ENCODE measurements at places on chromosomes 5 and 9.

DNA sequence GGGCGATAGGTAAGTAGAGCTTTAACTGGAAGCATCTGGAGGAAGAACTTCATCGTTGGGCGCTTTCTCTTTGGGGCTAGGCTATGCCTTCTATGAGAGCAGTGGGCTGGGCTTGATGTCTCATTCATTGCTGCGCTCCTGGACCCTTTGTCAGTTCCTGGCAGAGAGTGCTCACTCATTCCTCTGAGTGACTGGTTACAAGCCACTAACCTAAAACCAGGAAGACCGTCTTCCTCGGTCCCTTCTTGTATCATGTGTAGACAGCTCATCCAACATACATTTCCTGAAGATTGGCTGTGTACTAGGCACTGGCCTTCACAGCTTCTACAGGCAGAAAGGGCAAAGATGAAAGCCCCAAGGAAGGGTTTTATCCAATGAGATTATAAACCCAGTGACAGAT is 6.4 kb downstream of the SWI5 start:
- no peaks in the 10 kb centered on the region for H3K27me3 ChIP-seq
- no peak overlapping the region for H3K27ac ChIP-seq
- no peak for DNase-seq
- H3K4me1 ChIP-seq: peaks cover 1% of the 10 kb centered on the region
- H3K36me3 ChIP-seq: peaks cover 10% of the 10 kb centered on the region

- H3K27me3 ChIP-seq: no peaks in the 10 kb centered on the region
- DNase-seq: no peak
- H3K27ac ChIP-seq: no peak overlapping the region
- no peaks in the 10 kb centered on the region for H3K4me1 ChIP-seq
Observed at GRCh38 chr9:95044731-95045508, 272.6 kb downstream of the FANCC start.

DNA sequence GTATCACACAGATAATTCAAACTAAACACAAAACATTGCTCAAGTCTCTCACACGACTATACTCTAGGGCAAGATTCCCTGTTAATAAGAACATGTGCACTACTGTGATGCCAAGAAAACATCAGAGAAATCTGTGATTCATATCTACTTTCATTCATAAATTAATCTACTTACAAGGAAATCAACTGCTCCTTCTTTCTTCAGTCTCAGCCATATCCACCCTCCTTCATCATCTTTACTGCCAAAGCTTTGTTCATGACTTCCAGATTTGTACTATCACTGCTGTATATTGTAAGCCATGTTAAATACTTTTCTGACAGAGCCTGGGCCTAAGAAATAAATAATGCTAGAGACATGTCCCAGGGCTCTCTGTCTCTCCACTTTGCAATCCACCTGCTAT is 35.1 kb downstream of the CTNNAL1 start:
- H3K4me1 ChIP-seq: no peaks in the 10 kb centered on the region
- H3K4me3 ChIP-seq: no peak overlapping the region
- no peaks in the 10 kb centered on the region for H3K27me3 ChIP-seq
- no peak for DNase-seq

- H3K27me3 ChIP-seq: peaks cover 11% of the 10 kb centered on the region
- DNase-seq: no peak
- no peaks in the 10 kb centered on the region for H3K36me3 ChIP-seq
- no peak overlapping the region for H3K4me3 ChIP-seq
Observed at GRCh38 chr5:1880377-1881025, 2.2 kb downstream of the IRX4 start.

GRCh38 chr5:108531367-108532128 is 149.7 kb upstream of the FBXL17 start:
- DNase-seq: no peak
- no peaks in the 10 kb centered on the region for H3K4me1 ChIP-seq
- H3K27ac ChIP-seq: no peak overlapping the region
- no peaks in the 10 kb centered on the region for H3K36me3 ChIP-seq
- no peak overlapping the region for H3K4me3 ChIP-seq
- no peaks in the 10 kb centered on the region for H3K27me3 ChIP-seq

DNA sequence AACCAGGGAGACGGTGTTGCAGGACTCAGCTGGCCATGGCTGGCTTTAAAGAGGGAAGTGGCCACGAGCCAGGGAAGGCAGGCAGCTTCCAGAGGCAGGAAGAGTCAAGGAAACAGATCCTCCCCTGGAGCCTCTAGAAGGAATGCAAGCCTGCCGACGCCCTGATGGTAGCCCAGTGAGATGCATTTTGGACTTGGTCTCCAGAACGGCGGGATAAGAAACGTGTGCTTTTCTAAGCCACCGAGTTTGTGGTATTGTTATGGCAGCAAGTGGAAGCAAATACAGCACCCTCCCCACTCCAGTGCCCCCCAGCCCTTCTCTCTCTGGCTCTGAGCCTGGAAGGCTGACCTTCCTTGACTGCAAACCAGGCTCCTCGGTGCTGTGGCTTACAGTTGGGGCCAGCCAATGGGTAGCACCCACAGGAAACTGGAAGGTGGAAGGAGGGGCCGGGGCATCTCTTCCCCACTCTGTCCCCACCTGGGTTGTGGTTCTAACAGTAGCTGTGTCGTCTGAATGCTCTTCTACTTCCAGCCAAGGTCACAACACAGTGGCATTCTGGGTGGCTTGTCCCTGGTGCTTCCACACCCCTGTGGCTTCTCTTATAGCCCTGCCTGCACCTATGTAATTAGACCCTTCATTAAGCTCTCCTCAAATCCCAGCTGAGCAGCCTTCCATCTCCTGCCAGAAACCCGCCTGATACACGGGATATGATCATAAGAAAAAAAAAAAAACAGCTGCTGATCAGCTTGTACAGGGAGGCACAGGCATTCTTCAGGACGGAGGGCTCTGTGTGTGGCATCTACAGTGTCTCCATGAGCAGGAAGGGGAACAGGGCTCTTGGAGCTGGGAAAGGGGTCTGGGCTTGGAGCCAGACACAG is 29.9 kb upstream of the UNC5A start:
- no peaks in the 10 kb centered on the region for H3K27me3 ChIP-seq
- no peak overlapping the region for H3K4me3 ChIP-seq
- H3K36me3 ChIP-seq: no peaks in the 10 kb centered on the region
- DNase-seq: peak; percentile 25
- no peak overlapping the region for H3K27ac ChIP-seq
- no peaks in the 10 kb centered on the region for H3K4me1 ChIP-seq

DNA sequence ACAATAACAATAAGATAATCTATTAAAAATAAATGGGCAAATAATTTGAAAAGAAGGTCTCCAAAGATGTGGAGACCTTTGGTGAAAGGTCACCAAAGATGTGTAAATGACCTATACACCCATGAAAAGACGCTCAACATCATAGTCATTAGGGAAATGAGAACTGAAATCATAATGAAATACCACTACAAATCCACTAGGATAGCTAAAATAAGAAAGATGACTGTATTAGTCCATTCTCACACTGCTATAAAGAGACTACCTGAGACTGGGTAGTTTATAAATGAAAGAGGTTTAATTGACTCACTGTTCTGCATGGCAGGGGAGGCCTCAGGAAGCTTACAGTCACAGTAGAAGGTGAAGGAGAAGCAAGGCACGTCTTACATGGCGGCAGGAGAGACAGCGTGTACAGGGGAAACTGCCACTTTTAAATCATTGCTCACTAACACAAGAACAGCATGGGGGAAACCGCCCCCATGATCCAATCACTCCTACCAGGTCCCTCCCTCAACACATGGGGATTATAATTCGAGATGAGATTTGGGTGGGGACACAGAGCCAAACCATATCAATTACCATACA is 339.6 kb downstream of the ENC1 start:
- DNase-seq: no peak
- H3K27me3 ChIP-seq: peaks cover 4% of the 10 kb centered on the region
- no peak overlapping the region for H3K4me3 ChIP-seq
- no peak overlapping the region for H3K27ac ChIP-seq
- H3K4me1 ChIP-seq: no peaks in the 10 kb centered on the region

GRCh38 chr9:91060520-91061343 is 259.1 kb downstream of the SYK start:
- peaks cover 32% of the 10 kb centered on the region for H3K4me1 ChIP-seq
- no peaks in the 10 kb centered on the region for H3K36me3 ChIP-seq
- H3K27ac ChIP-seq: peak overlapping the region; percentile 84
- peak; percentile 80 for DNase-seq

GRCh38 chr9:34746526-34746925 is 36.6 kb upstream of the CCL21 start:
- no peaks in the 10 kb centered on the region for H3K27me3 ChIP-seq
- DNase-seq: no peak
- H3K27ac ChIP-seq: no peak overlapping the region

DNA sequence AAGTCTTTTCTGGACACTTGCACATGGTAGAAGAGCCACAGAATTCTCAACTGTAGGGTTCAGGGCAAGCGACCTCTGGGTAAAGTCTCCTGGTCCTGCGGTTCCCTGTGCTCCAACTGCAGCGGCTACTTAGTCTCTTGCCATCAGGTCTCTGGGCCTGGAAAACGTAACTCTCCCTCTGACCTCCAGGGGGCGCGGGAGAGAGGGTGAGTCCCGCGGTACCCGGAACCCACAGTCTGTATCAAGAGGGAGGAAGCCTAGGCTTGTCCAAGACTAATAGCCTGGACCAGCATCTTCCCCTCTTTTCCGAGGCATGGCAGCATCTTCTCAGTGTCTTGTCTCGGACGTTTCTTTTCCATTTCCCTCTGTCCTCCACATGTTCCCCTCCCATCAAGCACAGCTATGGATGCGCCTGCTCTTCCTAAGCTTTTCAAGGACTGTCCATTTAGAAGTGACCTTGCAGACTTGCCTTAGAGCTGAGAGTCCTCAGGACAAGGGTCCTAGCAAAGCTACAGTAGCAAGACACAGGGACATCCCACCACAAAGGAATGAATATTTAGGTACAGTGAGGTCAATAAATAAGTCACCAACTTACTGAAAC is 59.3 kb downstream of the FSTL4 start:
- peak; percentile 56 for DNase-seq
- no peak overlapping the region for H3K4me3 ChIP-seq
- H3K4me1 ChIP-seq: no peaks in the 10 kb centered on the region
- H3K27me3 ChIP-seq: no peaks in the 10 kb centered on the region
- H3K27ac ChIP-seq: no peak overlapping the region

- H3K36me3 ChIP-seq: no peaks in the 10 kb centered on the region
- DNase-seq: no peak
- no peak overlapping the region for H3K4me3 ChIP-seq
- H3K4me1 ChIP-seq: no peaks in the 10 kb centered on the region
- no peaks in the 10 kb centered on the region for H3K27me3 ChIP-seq
Observed at GRCh38 chr9:105087910-105088898, 156.2 kb upstream of the SLC44A1 start.

GRCh38 chr9:97359147-97359546 is 51.7 kb downstream of the CCDC180 start:
- H3K4me1 ChIP-seq: no peaks in the 10 kb centered on the region
- DNase-seq: no peak
- no peaks in the 10 kb centered on the region for H3K36me3 ChIP-seq
- no peak overlapping the region for H3K27ac ChIP-seq
- H3K27me3 ChIP-seq: no peaks in the 10 kb centered on the region

DNA sequence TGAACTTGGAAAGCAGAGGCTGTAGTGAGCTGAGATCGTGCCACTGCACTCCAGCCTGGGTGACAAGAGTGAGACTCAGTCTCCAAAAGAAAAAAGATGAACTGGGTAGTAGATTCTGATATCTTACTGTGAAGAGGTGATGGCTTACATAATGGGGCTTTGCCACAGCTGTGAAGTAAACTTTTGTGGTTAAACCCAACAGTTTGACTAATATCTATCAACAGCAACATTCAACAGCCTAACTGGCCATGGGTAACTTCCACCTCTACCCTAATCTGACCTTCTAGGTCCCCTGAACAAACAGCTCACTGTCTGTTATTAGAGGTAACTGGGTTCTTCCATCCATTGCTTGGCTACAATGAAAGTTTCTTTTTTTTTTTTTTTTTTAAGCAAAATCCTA is 52.1 kb downstream of the TLE1 start:
- H3K36me3 ChIP-seq: no peaks in the 10 kb centered on the region
- H3K27ac ChIP-seq: no peak overlapping the region
- no peak for DNase-seq

DNA sequence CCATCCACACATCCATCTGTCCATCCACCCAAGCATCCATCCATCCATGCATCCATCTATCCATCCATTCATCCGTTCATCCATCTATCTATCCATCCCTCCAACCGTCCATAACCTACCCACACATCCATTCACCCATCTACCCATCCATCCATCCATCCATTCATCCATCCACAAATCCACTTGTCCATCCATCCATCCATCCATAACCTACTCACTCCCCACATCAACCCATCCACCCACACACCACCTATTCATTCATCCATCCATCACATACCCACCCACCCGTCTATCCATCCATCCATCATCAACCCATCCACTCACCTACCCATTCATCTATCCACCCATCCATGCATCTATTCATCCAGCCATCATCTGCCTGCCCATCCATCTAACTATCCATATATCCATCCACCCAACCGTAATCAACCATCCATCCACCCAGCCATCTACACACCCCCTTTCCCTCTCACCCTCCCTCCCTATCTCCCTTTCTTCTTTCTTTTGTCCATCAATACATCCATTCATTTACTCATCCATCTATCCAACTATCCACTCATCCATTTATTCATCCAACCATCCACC is 43.6 kb upstream of the CLPTM1L start:
- no peak for DNase-seq
- H3K27me3 ChIP-seq: no peaks in the 10 kb centered on the region
- H3K4me1 ChIP-seq: no peaks in the 10 kb centered on the region
- H3K36me3 ChIP-seq: no peaks in the 10 kb centered on the region
- no peak overlapping the region for H3K27ac ChIP-seq

GRCh38 chr5:107359033-107359915 is 311.5 kb downstream of the EFNA5 start:
- DNase-seq: no peak
- no peaks in the 10 kb centered on the region for H3K27me3 ChIP-seq
- no peaks in the 10 kb centered on the region for H3K36me3 ChIP-seq
- peaks cover 10% of the 10 kb centered on the region for H3K4me1 ChIP-seq
- no peak overlapping the region for H3K4me3 ChIP-seq
- no peak overlapping the region for H3K27ac ChIP-seq

- H3K27ac ChIP-seq: no peak overlapping the region
- H3K36me3 ChIP-seq: no peaks in the 10 kb centered on the region
- no peak for DNase-seq
- H3K4me3 ChIP-seq: no peak overlapping the region
- H3K4me1 ChIP-seq: no peaks in the 10 kb centered on the region
Observed at GRCh38 chr9:128286440-128286839, 10.4 kb downstream of the SWI5 start.

GRCh38 chr5:34053133-34053532 is 10.1 kb upstream of the C1QTNF3 start:
- H3K27ac ChIP-seq: no peak overlapping the region
- no peak for DNase-seq
- no peaks in the 10 kb centered on the region for H3K36me3 ChIP-seq
- no peaks in the 10 kb centered on the region for H3K4me1 ChIP-seq
- no peaks in the 10 kb centered on the region for H3K27me3 ChIP-seq
- H3K4me3 ChIP-seq: no peak overlapping the region

DNA sequence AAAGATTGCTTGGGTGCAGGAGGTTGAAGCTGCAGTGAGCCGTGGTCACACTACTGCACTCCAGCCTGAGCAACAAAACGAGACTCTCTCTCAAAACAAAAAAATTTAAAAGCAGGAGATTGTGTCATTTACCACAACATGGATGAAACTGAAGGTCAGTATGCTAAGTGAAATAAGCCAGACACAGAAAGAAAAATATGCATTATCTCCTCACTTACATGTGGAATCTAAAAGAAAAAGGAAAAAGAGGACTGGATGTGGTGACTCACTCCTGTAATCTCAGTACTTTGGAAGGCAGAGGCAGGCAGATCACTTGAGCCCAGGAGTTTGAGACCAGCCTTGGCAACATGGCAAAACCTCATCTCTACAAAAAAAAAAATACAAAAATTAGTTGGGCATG is 146.8 kb upstream of the DAPK1 start:
- no peak overlapping the region for H3K4me3 ChIP-seq
- DNase-seq: no peak
- H3K36me3 ChIP-seq: no peaks in the 10 kb centered on the region

Data from right lobe of liver (tissue), 6 donors.